Lung (tissue), 17 donors: ENCODE measurements at places on chromosomes 1 and 21. TPM values are rescaled to one million over a fixed set of nuclear protein-coding genes. Genes with fewer than 3 reads are reported as not detected.

Gene KNCN
- not detected for polyA plus RNA-seq

Gene WNT2B
- 1.9 TPM for polyA plus RNA-seq

Gene MXRA8
- 65.0 TPM for polyA plus RNA-seq

Gene BNIPL
- polyA plus RNA-seq: 12.2 TPM

Gene KCNE1
- 23.2 TPM for polyA plus RNA-seq

Gene PLA2G2F
- not detected for polyA plus RNA-seq

Gene ANKRD34A
- 0.47 TPM for polyA plus RNA-seq

Gene CD53
- 583 TPM for polyA plus RNA-seq

Gene SYT6
- 0.01 TPM for polyA plus RNA-seq

Gene ADARB1
- polyA plus RNA-seq: 13.4 TPM

Gene PDE9A
- polyA plus RNA-seq: 6.6 TPM

Gene PSMB4
- 452 TPM for polyA plus RNA-seq

Gene MRPS6
- polyA plus RNA-seq: 35.9 TPM

Gene F13B
- not detected for polyA plus RNA-seq

Gene SLAMF8
- polyA plus RNA-seq: 16.1 TPM

Gene AMY1C
- 30.7 TPM for polyA plus RNA-seq

Gene CITED4
- polyA plus RNA-seq: 4.7 TPM

Gene KRTAP11-1
- polyA plus RNA-seq: not detected

Gene ADGRB2
- polyA plus RNA-seq: 0.44 TPM

Gene OR2L5
- not detected for polyA plus RNA-seq

Gene WNT9A
- 4.3 TPM for polyA plus RNA-seq

Gene FALEC
- 0.09 TPM for polyA plus RNA-seq

Gene HLX
- polyA plus RNA-seq: 14.8 TPM

Gene NIPAL3
- polyA plus RNA-seq: 11.9 TPM

Gene AMY1B
- 15.6 TPM for polyA plus RNA-seq

Gene LINGO4
- polyA plus RNA-seq: 0.05 TPM

Gene OR6F1
- not detected for polyA plus RNA-seq

Gene ILDR2
- 0.14 TPM for polyA plus RNA-seq

Gene NBPF20
- 0.96 TPM for polyA plus RNA-seq

Gene LYPD8
- not detected for polyA plus RNA-seq

Gene KIF2C
- 1.5 TPM for polyA plus RNA-seq

Gene AMY1A
- 1.1 TPM for polyA plus RNA-seq

Gene CRYAA
- polyA plus RNA-seq: not detected

Gene TDRD5
- 0.05 TPM for polyA plus RNA-seq

Gene KLHDC9
- polyA plus RNA-seq: 5.8 TPM

Gene GJA5
- 7.7 TPM for polyA plus RNA-seq

Gene ALX3
- 0.13 TPM for polyA plus RNA-seq

Gene MTFR1L
- polyA plus RNA-seq: 35.4 TPM

Gene ODR4
- 10.3 TPM for polyA plus RNA-seq

Gene CLDN17
- polyA plus RNA-seq: not detected

Gene PALMD
- polyA plus RNA-seq: 10.5 TPM

Gene BCL2L15
- 7.0 TPM for polyA plus RNA-seq

Gene RPTN
- polyA plus RNA-seq: not detected

Gene COL8A2
- 2.8 TPM for polyA plus RNA-seq

Gene FLG2
- polyA plus RNA-seq: not detected

Gene SRRM1
- polyA plus RNA-seq: 37.4 TPM

Gene CRYBG2
- polyA plus RNA-seq: 1.5 TPM

Gene AADACL3
- not detected for polyA plus RNA-seq

Gene SLC44A3
- polyA plus RNA-seq: 9.3 TPM

Gene GPN2
- 15.3 TPM for polyA plus RNA-seq

Gene TMEM50B
- 45.3 TPM for polyA plus RNA-seq

Gene FAM78B
- 0.34 TPM for polyA plus RNA-seq

Gene RNF2
- polyA plus RNA-seq: 4.7 TPM

Gene KAZN
- polyA plus RNA-seq: 7.6 TPM

Gene AQP10
- 1.4 TPM for polyA plus RNA-seq
